ENCODE measurements at places on chromosomes 11 and 22.

DNA sequence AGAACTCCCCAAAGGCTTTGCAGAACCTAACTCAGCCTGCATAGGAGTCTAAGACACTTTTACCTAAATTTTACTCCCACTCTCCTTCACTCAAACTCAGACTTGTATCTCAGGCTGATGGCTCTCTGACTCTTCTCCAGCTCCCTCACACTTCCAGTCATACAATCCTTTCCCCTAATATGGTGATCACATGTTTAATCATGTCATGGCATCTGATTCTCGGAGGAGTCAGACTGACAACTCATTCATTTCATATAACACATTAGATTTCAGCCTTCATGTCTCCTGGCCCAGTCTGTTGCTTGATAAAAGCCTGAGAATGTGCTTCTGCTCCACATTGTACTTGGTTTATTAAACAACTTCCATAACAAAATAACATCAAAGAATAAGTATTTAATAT is 1503.9 kb upstream of the TENM4 start:
- no peak for DNase-seq

- DNase-seq: no peak
Measured at GRCh38 chr11:68912254-68912653, 8.6 kb downstream of the IGHMBP2 start.

GRCh38 chr11:120431633-120432032 is 79.9 kb upstream of the GRIK4 start:
- DNase-seq: no peak

GRCh38 chr11:130786586-130786985 is 129.7 kb downstream of the SNX19 start:
- DNase-seq: no peak

DNA sequence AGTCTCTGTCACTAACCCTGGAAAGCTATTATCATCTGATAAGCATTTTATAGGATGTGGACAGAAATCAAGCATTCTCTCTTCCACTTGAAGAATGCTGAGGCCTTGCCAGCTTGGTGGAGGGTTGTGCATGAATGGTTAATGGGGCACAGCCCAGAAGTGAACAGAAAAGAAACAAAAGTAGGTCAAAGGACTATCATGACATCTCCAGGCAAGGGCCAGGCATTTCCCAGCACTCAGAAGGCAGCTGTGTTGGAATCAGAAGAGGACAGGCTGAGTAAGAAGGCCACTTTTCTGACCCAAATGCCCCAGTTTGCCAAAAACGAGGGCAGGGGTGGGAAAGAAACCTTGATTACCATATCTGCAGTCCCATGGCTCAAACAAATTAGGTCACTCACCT is 12.4 kb downstream of the TENM4 start:
- no peak for DNase-seq

DNA sequence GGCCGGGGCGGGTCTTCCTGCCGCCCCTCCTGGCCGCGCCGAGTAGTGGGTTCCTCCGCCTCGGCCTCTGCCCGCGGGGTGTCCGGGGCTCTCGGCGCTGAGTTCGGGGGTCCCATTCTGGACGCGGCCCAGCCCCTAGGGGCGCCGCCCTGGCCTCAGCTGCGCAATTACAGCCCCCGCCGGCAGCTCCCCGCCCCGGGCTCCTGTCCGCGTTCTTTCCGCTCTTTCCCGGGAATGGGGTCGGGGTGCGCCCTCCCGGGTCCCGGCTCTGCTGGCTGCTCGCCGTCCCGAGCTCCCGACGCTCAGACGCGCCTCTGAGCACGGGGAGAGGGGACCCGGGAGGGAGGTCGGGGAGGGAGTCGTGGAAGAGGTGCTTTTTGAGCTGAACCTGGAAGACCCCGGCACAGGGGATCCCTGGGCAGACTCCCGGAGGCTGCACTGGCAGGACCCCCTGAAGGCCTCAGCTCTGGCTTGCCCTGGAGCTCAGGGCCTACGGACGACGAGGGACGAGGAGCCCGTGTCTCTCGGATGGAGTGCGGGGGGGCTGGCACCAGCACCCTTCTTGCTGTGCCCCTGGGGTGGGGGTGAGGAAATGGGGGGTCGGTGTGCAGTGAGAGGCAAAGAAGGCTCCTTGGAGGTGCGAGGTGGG is 558 bp downstream of the TSPAN4 start:
- no peak for DNase-seq

DNA sequence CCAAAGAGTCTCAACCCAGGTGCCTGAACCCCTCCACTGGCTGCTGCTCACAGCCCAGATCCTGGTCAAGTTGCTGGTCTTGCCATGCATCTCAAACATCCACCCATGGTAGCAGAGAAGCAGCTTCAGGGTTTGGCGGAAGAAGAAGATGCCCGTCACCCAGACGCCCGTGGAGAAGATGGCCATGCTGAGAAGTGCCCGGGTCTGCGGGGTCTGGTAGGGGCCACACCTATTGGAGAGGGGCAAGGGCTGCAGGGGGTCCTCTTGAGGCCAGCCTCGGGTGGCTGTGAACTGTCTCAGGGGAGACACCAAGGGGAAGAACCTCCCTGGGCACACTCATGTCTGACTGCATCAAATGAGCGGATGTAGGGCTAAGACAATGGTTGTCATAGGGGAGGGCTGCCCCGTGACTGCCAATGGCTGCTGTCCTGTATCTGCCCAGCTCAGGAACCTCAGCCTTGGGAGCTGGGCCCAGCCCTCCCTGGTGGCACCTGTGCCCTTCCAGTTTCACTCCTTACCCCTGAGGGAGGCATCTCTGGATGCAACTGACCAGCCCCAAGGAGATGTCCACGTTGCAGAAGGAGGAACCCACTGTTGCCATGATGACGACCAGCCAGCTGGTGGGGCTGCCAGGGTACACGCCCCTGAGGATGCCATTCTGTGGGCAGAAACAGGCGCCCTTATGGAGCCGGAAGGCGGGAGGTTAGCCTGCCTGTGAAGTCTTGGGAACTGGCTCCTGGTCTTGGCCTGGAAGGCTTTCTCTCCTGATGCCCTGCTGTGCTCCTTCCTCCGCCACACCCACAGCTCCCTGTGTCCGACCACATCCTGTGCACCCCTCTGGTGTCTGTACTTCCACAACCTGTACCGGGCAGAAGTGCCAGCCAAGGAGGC is 1.2 kb downstream of the CPT1B start:
- DNase-seq: no peak

GRCh38 chr11:73889019-73889418 is 12.2 kb downstream of the PAAF1 start:
- DNase-seq: no peak

DNA sequence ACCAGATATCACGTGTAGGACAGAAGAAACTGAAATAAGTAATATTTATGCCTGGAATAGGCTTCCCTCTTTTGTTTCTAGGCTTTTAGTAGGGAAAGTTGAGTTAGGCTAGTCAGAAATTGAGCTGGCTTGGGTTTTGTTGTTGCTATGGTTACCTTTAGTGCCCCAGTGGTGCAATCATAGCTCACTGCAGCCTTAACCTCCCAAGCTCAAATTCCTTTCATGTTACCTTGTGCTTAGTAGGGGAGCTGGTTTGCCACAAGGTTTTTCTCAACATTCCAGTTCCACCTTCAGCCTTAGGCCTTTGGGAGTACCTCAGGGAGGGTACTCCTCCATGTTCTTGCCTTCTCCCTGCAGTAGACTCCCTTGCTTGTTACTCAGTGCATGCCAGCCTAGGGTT is 69.1 kb upstream of the SUSD2 start:
- no peak for DNase-seq

GRCh38 chr22:28918550-28919271 is 35.3 kb downstream of the ZNRF3 start:
- no peak for DNase-seq

- DNase-seq: no peak
Measured at GRCh38 chr11:22763166-22763565, 66.4 kb downstream of the SVIP start.

DNA sequence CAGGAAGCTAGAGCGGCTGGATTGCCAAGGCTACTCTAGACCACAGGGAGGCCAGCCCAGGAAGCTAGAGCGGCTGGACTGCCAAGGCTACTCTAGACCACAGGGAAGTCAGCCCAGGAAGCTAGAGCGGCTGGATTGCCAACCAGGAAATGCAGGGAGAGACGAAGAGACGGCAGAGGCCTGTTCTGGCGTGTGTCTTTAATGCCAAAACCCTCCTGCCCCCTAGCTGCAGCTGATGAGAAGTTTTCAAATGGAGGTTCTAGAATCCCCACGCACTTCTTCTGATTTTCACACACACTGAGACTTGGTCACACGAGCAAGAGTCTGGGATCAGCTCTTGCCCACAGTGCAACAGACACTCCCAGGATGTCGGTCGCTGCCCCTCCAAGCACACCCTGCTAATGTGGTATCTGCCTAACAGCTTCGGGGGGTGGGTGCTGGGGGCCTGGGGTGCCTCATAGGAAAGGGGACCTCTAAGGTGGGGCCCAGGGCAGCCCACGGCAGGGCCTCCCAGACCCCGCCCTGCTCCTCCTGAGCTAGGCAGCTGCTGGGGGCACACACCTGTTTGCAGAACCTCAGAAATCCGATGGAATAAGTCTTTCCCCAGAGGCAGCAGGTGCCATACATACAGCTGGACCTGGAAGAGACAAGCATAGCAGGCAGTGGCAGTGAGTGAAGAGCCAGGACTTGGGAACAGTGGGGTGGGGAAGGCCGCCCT is 28.5 kb downstream of the MAFF start:
- peak; percentile 27 for DNase-seq

- DNase-seq: no peak
Measured at GRCh38 chr22:48254311-48254873, 1491.9 kb downstream of the TBC1D22A start.

- no peak for DNase-seq
Measured at GRCh38 chr22:19244600-19245352, 46.7 kb downstream of the CLTCL1 start.

GRCh38 chr11:62694455-62695167 is 5.3 kb upstream of the LRRN4CL start:
- DNase-seq: peak; percentile 80

DNA sequence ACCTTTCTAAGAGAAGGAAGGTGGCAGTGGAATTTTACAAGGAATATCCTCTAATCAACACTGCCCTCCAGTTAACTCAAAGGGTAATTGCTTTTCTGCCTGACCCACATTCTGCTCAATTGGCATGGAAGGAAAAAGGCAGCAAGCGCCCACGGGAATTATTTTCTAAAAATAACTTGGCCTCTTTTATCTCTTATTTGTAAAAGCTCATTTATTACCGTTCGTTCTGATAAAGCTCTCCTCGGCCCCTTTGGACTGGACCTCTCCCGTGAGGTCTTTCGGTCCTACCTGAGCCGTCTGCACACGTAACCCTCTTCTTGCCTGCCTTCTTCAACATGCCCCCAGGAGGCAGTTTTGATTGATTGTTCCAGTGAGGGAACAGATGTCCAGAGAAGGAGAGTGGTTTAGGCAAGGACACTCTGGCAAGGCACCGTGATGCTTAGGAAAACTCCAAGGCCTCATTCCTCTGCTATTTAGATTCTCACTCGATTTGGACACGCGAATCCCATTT is 53.2 kb upstream of the CRTAM start:
- DNase-seq: no peak

- DNase-seq: no peak
Measured at GRCh38 chr11:130706572-130706971, 209.7 kb downstream of the SNX19 start.
